ENCODE measurements at places on chromosomes 3 and 15.

- no peak for DNase-seq
These were observed 8.4 kb downstream of the TMOD3 start for GRCh38 chr15:51837792-51838251.

DNA sequence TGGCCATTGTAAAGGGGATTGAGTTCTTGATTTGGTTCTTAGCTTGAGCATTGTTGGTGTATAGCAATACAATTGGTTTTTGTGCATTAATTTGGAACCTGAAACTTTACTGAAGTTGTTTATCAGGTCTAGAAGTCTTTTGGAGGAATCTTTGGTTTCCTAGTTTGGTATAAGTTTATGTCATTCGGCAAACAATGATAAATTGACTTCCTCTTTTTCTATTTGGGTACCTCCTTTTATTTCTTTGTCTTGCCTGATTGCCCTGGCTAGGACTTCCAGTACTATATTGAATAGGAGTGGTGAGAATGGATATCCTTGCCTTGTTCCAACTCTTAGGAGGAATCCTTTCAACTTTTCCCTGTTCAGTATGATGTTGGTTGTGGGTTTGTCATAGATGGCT is 32.1 kb downstream of the SPESP1 start:
- no peak for DNase-seq

DNA sequence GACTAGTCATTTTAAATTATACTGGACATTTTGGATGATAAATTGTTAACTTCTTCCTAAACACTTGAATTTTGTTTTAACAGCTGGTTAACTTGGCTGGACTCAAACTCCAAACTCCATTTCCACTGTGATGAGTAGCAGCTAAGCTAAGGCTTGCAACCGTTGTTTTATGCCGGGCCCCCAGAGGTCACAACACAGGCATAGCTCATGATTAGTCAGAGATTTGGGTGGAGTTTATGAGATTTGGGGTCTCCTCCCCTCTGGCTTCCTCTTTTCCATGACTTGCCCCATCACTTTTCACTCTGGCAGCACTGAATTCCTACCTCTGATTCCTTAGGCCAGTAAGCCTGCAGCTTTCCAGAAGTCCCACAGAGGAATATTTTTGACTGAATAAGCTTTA is 12.8 kb downstream of the THAP10 start:
- no peak for DNase-seq

GRCh38 chr3:107951126-107951525 is 139.7 kb downstream of the CD47 start:
- DNase-seq = no peak

GRCh38 chr3:107555359-107555758 is 32.6 kb downstream of the BBX start:
- no peak for DNase-seq

- no peak for DNase-seq
These were observed 50.7 kb downstream of the MYLK start for GRCh38 chr3:123833398-123833785.

GRCh38 chr3:53921296-53921695 is 29.6 kb upstream of the SELENOK start:
- DNase-seq = no peak

GRCh38 chr15:45386420-45386819 is 8.1 kb upstream of the GATM start:
- DNase-seq = peak; percentile 53
